Activated CD8-positive, alpha-beta T cell treated with anti-CD3 and anti-CD28 coated beads, Interleukin-2, amount 10 ng/mL, durations not matched to agents 7 days and 5 days (primary cell): ENCODE measurements at places on chromosomes 11 and 22. TPM values are rescaled to one million over a fixed set of nuclear protein-coding genes. Genes with fewer than 3 reads are reported as not detected.

The CSNK1E gene
- total RNA-seq: 74.7 TPM

The PDE2A gene
- 0.26 TPM for total RNA-seq

The RBM7 gene
- total RNA-seq: 42.9 TPM

The ZNF70 gene
- 2.1 TPM for total RNA-seq

The CHST1 gene
- total RNA-seq: not detected

The DDTL gene
- not detected for total RNA-seq

The MIAT gene
- total RNA-seq: 26.3 TPM

The FOSL1 gene
- total RNA-seq: 2.3 TPM

The DEPDC5 gene
- total RNA-seq: 45.6 TPM

The CDON gene
- total RNA-seq: 4.1 TPM

The EFCAB6 gene
- total RNA-seq: 0.39 TPM

GRCh38 chr11:36375353-36376008 lies 79.4 kb downstream of the PRR5L start:
- peak; percentile 26 for DNase-seq
- peaks cover 73% of the 10 kb centered on the region for H3K27me3 ChIP-seq

DNA sequence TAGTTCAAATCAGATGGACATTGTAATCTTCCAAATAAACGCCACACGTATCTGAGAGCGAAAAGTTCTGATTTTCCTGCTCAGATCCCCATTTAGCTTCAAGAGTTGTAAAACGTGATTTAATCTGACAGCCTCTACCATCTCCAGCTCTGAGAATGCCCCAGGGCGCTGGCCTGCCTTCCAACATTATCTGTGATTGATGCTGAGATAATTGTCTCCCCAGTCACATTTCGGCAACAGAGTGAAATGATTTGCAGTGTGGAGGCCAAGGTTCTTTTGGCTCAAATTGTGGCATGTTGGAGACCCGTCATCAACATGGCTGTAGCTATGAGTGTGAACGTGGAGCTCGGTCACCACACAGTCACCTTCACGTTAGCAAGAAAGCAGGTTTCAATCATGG lies 283.4 kb downstream of the BRD1 start:
- no peaks in the 10 kb centered on the region for H3K27me3 ChIP-seq
- no peak overlapping the region for H3K4me3 ChIP-seq
- H3K36me3 ChIP-seq: no peaks in the 10 kb centered on the region
- no peaks in the 10 kb centered on the region for H3K4me1 ChIP-seq
- DNase-seq: no peak

GRCh38 chr11:12841946-12842630 lies 167.0 kb upstream of the RASSF10 start:
- peak; percentile 28 for DNase-seq
- H3K27ac ChIP-seq: no peak overlapping the region
- H3K4me1 ChIP-seq: peaks cover 14% of the 10 kb centered on the region
- no peak overlapping the region for H3K4me3 ChIP-seq

GRCh38 chr22:46845296-46846149 lies 83.1 kb downstream of the TBC1D22A start:
- no peak for DNase-seq
- H3K4me3 ChIP-seq: no peak overlapping the region
- H3K36me3 ChIP-seq: peaks cover 12% of the 10 kb centered on the region
- no peak overlapping the region for H3K27ac ChIP-seq
- no peaks in the 10 kb centered on the region for H3K27me3 ChIP-seq

DNA sequence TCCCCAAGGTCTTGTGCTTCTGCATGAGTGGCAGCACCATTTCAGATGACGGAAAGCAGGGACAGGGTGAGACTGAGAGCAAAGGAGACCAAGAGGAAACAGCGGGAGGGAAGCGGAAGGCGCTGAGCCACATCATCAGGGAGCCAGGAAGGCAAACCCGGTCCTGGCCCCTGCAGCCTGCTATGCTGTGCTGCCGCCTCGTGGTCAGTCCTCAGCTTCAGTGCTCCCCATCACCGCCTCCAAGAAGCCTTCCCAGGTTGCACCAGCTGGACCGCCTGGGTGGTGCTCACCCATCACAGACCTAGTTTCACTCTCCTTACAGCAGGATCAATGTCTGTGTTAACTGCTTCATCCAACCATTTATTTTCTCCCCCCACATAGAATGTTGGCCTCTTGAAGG lies 73.0 kb upstream of the PHF21B start:
- H3K4me3 ChIP-seq: no peak overlapping the region
- DNase-seq: peak; percentile 25
- H3K27me3 ChIP-seq: peaks cover under 1% of the 10 kb centered on the region
- no peaks in the 10 kb centered on the region for H3K36me3 ChIP-seq

GRCh38 chr11:47411884-47412746 lies 3.7 kb downstream of the SLC39A13 start:
- no peak overlapping the region for H3K27ac ChIP-seq
- no peaks in the 10 kb centered on the region for H3K27me3 ChIP-seq
- H3K4me1 ChIP-seq: peaks cover 16% of the 10 kb centered on the region
- peaks cover 9% of the 10 kb centered on the region for H3K36me3 ChIP-seq

GRCh38 chr11:111194860-111195568 lies 50.5 kb upstream of the POU2AF2 start:
- H3K27me3 ChIP-seq: peaks cover 19% of the 10 kb centered on the region
- no peak overlapping the region for H3K4me3 ChIP-seq
- DNase-seq: no peak
- no peak overlapping the region for H3K27ac ChIP-seq
- no peaks in the 10 kb centered on the region for H3K36me3 ChIP-seq
- no peaks in the 10 kb centered on the region for H3K4me1 ChIP-seq

- no peak overlapping the region for H3K4me3 ChIP-seq
- H3K27me3 ChIP-seq: no peaks in the 10 kb centered on the region
- peaks cover 2% of the 10 kb centered on the region for H3K36me3 ChIP-seq
- H3K4me1 ChIP-seq: peaks cover 2% of the 10 kb centered on the region
- no peak for DNase-seq
Observed at GRCh38 chr22:30001459-30001858, 78.8 kb upstream of the HORMAD2 start.

DNA sequence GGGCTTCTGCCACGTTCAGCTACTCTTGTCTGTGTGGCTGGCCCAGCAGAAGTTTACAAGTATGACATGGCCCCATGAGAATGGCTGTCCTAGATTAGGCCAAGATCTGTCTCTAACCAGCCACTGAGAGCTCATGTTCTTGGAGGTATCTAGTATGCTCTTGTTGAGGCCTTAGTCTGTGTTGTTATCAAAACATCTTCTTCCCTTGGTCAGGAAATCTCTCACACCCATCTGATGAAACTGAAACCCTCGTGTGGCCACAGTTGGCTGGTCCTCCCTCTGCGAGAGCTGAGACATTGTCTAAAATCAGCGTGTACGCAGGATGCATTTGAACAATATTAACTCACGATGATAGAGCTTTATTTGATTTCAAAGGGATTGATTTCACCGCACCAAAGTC lies 109.0 kb upstream of the NNMT start:
- no peaks in the 10 kb centered on the region for H3K27me3 ChIP-seq
- peak overlapping the region; percentile 84 for H3K27ac ChIP-seq
- H3K4me1 ChIP-seq: peaks cover 69% of the 10 kb centered on the region
- peaks cover 78% of the 10 kb centered on the region for H3K36me3 ChIP-seq
- no peak for DNase-seq
- no peak overlapping the region for H3K4me3 ChIP-seq

- no peaks in the 10 kb centered on the region for H3K36me3 ChIP-seq
- DNase-seq: no peak
- no peaks in the 10 kb centered on the region for H3K4me1 ChIP-seq
- H3K4me3 ChIP-seq: no peak overlapping the region
- no peak overlapping the region for H3K27ac ChIP-seq
Observed at GRCh38 chr22:26985931-26986782, 328.8 kb downstream of the MIAT start.

- H3K36me3 ChIP-seq: no peaks in the 10 kb centered on the region
- no peak overlapping the region for H3K27ac ChIP-seq
- peaks cover 3% of the 10 kb centered on the region for H3K27me3 ChIP-seq
- no peak overlapping the region for H3K4me3 ChIP-seq
- no peaks in the 10 kb centered on the region for H3K4me1 ChIP-seq
- DNase-seq: no peak
Observed at GRCh38 chr11:130178441-130179339, 19.1 kb downstream of the ST14 start.

- no peak for DNase-seq
- no peaks in the 10 kb centered on the region for H3K4me1 ChIP-seq
- no peak overlapping the region for H3K4me3 ChIP-seq
- H3K36me3 ChIP-seq: no peaks in the 10 kb centered on the region
Observed at GRCh38 chr22:34476762-34477161, 556.5 kb upstream of the LARGE1 start.

DNA sequence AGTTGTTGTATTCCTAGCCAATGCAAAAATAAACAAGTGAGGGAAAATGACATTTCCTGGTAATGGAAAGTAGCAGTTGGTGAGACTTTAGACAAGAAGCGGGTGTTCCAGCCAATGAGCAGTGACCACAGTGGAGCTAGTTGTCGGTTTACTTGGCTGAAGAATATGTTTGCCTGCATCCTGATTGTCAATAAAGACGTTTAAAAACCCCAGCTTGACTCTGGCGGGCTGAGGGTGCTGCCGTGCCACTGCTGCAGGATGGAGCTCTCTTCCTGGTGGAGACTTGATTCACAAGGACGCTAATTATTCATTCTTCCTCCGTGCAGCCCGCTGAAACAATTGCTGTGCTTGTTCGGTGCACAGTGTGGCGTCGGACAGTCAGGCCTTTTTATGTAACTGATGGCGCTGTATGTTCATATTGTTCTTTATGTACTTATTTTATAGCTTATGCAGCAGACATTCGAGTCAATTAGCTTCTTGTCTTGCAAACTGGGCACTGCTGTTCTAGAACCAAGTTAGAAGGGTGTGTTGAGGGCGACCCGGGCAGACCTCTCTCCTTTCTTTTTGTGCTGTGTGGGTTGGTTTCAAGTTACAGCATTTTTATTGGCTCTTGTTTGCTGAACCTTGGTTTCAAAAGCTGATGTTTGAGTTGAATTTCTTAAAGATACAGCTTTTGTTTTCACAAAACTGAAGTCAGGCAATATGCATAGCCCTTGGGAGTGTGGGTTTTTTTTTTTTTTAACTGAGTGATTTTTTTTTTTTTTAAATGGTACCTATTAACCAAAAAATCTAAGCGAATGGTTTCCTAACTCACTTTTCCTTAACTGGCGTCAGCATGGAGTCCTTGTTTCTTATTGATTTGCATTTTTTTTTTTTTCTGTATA lies 153.9 kb downstream of the TEAD1 start:
- DNase-seq: no peak
- no peaks in the 10 kb centered on the region for H3K36me3 ChIP-seq
- peak overlapping the region; percentile 18 for H3K4me3 ChIP-seq

- H3K4me1 ChIP-seq: peaks cover 35% of the 10 kb centered on the region
- peaks cover 34% of the 10 kb centered on the region for H3K36me3 ChIP-seq
- no peaks in the 10 kb centered on the region for H3K27me3 ChIP-seq
- DNase-seq: no peak
- H3K27ac ChIP-seq: peak overlapping the region; percentile 61
Observed at GRCh38 chr22:24162436-24162835, 18.9 kb upstream of the SUSD2 start.

- no peaks in the 10 kb centered on the region for H3K27me3 ChIP-seq
- DNase-seq: no peak
- H3K36me3 ChIP-seq: peaks cover 3% of the 10 kb centered on the region
- no peak overlapping the region for H3K27ac ChIP-seq
- H3K4me1 ChIP-seq: no peaks in the 10 kb centered on the region
Observed at GRCh38 chr22:17684245-17684644, 45.7 kb downstream of the BCL2L13 start.

DNA sequence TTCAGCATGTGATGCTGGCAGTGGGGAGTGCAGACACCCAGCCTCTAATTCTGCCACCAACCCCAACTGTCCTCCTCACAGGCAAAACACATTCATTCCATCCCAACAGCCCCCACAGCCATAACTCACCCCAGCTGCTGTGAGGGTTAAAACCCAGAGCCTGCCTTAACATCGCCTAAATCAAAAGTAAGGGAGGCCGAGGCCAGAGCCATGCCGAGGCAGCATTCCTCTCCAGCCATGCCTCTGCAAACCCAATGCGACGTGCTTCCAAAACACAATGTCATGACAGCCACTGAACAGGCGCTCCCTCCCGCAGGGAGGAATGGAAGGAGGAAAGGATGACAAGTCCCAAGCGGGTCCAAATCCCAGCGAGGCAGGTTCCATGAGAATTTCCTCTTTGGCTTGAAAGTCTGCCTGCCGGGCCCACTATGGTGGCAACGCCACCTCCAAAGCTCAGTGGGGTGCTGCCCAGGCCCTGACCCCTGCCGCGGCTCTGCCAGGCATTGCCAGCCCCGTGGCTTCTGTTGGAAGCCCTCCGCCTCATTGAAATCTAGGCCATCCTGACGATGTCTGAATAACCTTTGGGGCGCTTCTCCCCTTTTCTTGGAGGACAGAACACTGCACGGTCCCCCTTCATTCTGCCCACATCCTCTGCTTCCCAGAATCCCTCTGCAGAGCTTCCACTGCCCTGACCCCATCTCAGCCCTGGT lies 472.3 kb downstream of the BRD1 start:
- no peaks in the 10 kb centered on the region for H3K4me1 ChIP-seq
- no peak for DNase-seq
- H3K36me3 ChIP-seq: no peaks in the 10 kb centered on the region
- H3K4me3 ChIP-seq: no peak overlapping the region

DNA sequence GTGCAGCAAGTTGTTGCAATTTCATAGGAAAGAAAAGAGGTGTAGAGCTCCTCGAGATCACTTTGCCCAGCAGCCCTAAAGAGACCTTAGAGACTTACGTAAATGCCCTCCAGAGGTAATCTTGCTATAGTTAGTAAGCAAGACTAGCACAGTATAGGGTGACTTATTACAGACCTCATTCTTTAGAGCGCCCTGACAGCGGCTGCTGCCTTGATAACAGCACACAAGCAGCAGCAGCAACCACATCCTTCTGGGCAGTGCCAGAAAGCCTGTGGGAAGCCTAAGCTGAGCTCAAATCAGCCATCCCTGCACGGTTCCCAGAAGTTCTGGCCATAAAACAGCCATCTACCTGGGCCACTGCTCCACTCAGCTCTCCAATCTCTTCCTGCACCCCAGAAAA lies 22.6 kb upstream of the OR56B1 start:
- H3K36me3 ChIP-seq: peaks cover 40% of the 10 kb centered on the region
- H3K4me1 ChIP-seq: peaks cover 6% of the 10 kb centered on the region
- H3K4me3 ChIP-seq: no peak overlapping the region
- DNase-seq: no peak

- H3K36me3 ChIP-seq: no peaks in the 10 kb centered on the region
- no peak overlapping the region for H3K27ac ChIP-seq
- peaks cover 8% of the 10 kb centered on the region for H3K27me3 ChIP-seq
- no peaks in the 10 kb centered on the region for H3K4me1 ChIP-seq
Observed at GRCh38 chr22:32590556-32590955, 115.9 kb downstream of the FBXO7 start.

DNA sequence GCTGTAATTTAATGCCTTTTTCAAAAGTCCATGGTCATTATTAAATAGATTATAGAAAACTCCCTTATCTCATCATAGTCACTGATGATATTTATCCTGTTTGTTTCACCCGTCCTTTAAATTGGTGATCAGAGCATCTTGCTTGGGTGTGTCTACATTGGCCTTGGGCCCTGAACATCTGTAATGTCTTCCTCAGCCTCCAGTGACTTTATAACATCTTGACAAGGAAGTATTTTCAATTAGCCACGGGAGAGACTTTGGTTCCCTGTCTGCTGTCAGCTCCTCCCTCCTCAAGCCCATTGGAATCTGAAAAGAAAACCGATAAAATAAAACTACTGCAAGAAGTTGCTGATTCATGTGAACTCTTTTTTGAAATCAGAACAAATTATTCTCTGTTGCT lies 116.9 kb upstream of the TTC12 start:
- no peaks in the 10 kb centered on the region for H3K4me1 ChIP-seq
- H3K27ac ChIP-seq: no peak overlapping the region
- no peak overlapping the region for H3K4me3 ChIP-seq
- DNase-seq: no peak

GRCh38 chr11:133386262-133386661 lies 146.0 kb downstream of the OPCML start:
- no peaks in the 10 kb centered on the region for H3K4me1 ChIP-seq
- no peaks in the 10 kb centered on the region for H3K36me3 ChIP-seq
- H3K27ac ChIP-seq: no peak overlapping the region
